ENCODE measurements at places on chromosomes 13 and 19. TPM values are rescaled to one million over a fixed set of nuclear protein-coding genes. Genes with fewer than 3 reads are reported as not detected.

APOC4 gene
- total RNA-seq, result not detected

ZIC5 gene
- total RNA-seq, result not detected

- no peak for DNase-seq
Observed at GRCh38 chr19:5818594-5818993, 13.7 kb downstream of the NRTN start.

NKPD1 gene
- total RNA-seq, result not detected

URAD gene
- not detected for total RNA-seq

DNA sequence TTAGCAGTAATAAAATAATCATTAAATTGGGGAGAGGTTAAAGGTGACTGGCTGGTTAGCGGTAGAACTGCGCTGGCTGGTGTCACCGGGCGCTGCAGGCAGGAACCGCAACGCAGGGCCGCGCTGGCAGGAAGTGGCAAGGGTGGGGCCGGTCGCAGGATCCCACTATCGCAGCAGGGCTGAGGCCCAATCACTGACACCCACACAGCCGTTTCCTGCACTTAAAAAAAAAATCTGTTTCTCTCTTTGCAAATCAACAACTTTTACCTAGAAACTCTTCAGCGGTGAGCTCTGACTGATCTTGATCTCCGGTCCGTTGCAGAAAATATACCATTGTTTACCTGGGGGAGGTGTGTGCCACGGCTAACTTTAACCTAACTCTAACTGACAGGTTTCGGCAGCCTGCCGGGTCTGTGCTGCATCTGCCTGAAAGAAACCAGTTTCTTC lies 46.9 kb downstream of the KLF2 start:
- no peak for DNase-seq

- DNase-seq, result peak; percentile 65
Observed at GRCh38 chr19:2048104-2048958, 2.7 kb downstream of the MKNK2 start.

GRCh38 chr19:57708641-57709361 lies at the start of gene ZNF154:
Gene ZNF154, minus strand, starts transcription at chr19:57709204. Its CDS starts 233 bp downstream, at chr19:57708971.
- DNase-seq, result peak; percentile 76

DNA sequence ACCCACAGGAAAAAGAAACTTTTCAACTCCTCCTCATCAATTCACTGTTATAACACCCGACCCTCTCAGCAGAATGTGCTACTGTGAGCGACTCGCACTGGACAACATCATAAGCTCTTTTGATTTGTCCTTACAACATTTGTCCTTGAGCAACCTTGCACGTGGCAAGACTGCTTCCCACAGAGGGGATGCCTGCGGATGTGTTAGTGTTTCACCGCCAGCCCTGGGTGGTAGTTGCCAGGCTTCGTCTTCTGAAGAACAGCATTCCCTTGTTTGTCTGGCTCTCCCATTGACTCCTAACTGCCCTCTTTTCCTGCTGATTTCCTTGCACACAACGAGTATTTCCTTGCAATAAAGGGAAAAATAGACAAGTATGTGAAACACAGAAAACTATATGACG lies 111.4 kb upstream of the SLC7A1 start:
- no peak for DNase-seq

- DNase-seq, result no peak
Observed at GRCh38 chr13:85512421-85512820, 286.8 kb downstream of the SLITRK6 start.

DNA sequence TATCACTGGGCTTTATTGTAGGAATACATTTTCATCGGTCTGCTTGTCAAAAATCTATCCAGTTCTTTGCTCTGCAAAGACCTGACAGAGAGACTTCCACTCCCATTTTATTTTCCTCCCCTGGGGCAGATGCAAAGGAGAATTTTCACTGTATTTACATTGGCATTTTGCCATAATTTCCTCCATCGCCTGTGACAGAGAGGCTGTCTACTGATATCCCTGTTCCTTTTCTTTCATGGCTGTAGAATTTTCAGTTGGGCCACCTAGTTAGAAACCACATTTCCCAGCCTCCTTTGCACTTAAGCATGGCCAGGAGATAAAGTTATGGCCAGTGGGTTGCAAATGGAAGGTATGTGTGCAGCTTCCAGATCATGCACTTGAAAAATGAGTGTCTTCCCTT lies 89.3 kb downstream of the NUFIP1 start:
- DNase-seq, result no peak

SPC24 gene
- 6.0 TPM for total RNA-seq

SWSAP1 gene
- 0.81 TPM for total RNA-seq

DNA sequence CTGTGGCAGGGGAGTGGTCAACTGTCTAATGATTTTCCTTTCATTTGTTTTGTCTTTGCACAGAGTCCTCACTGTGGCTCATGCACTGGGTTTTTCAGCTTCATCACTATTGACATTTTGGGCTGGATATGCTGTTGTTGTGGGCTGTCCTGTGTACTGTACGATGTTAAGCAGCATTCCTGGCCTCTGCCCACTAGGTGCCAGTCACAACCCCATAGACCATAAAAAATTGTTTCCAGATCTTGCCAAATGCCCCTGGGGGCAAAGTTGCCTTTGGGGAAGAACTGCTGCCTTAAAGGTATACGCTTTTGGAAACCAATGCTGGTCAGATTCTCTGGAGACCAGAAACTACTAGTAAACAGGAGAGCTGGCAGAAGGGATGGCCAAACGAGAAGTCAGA lies 310.4 kb downstream of the SPRY2 start:
- no peak for DNase-seq

DNA sequence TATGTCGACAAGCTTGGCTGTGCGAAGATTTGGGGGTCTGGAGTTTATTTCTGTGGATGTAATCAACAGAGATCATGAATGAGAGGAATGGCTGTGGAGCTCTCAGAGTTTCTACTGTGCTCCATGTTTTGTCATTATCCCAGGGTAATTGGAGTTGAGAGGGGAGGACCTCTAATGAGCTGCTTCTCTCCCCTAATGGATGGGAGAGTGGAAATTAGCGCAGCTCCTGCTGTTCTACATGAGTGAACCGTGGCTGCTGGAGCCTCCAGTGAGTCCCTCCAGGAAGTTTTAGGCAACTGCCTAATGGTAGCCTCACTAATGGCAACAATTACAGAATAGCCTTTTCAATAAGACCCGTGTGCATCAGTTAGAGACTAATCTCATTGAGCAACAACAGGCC lies 31.3 kb upstream of the FGF9 start:
- DNase-seq, result no peak

MAMSTR gene
- total RNA-seq, result 0.95 TPM

GYS1 gene
- total RNA-seq, result 17.5 TPM

GRCh38 chr13:113506025-113506685 lies 15.6 kb upstream of the DCUN1D2 start:
- DNase-seq, result no peak

COX7A1 gene
- total RNA-seq, result 88.5 TPM

MAG gene
- total RNA-seq, result 6.1 TPM

- DNase-seq, result no peak
Observed at GRCh38 chr13:37361608-37362007, 237.0 kb downstream of the POSTN start.

SPTBN4 gene
- total RNA-seq, result 3.2 TPM

KRTDAP gene
- not detected for total RNA-seq

PSG5 gene
- total RNA-seq, result not detected

TSKS gene
- not detected for total RNA-seq

DNA sequence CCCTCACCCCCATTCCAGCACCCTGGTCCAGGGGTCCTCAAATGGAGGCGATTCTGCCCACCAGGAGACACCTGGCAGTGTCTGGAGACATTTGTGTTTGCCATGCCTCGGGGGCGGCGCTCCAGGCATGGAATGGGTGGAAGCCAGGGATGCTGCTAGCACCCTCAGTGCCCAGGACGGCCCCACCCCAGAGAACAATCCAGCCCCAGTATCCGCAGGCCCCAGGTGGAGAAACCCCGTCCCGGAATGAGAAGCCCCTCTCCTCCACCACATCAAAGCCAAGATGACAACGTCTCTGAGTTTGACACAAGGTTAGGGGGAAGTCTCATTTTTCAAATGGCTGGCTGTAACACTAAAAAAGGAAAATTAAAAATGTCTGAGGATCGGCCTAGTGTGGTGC lies 68.5 kb downstream of the INSR start:
- no peak for DNase-seq

PVR gene
- total RNA-seq, result 39.4 TPM

DNA sequence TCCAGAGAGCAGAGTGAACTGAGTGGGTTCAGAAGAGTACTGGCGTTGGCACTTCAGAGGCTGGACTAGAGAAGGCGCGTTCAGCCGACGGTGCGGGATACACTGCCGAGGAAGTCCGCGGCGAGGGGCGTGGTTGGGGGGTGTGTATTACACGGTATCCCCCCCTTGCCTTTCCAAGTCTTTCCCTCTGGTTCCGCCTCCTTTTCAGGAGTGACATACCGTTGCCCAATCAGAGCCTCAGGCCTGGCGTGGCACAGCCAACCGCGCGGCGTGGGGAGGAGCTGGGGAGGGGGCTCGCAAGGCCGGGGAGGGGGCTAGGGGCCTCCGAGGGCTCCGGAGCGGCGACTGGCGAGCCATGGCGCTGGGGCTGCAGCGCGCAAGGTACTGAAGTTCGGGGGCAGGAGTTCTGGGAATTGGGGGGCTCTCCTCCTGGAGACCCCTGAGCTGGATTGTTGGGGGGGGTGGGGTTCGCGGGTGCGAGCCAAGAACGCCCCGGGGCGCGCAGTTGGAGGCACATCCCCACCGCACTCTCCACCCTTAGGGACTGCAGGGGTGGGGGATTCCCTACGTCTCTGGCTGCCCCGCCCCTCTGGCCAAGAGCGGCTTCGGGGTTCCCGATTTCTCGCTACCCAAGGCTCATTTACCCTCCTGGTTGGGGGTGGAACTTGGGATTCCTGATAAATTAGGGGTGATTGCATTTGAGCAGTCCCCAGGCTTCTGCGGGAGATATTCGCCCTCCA lies at the start of gene HIF3A:
Gene HIF3A (plus strand): TSS at position 321 of the 740 bp plus-strand sequence. CDS start 35 bp downstream, at position 356.
- DNase-seq, result peak; percentile 93

GRCh38 chr19:33667881-33668280 lies 46.1 kb downstream of the CHST8 start:
- no peak for DNase-seq

DNA sequence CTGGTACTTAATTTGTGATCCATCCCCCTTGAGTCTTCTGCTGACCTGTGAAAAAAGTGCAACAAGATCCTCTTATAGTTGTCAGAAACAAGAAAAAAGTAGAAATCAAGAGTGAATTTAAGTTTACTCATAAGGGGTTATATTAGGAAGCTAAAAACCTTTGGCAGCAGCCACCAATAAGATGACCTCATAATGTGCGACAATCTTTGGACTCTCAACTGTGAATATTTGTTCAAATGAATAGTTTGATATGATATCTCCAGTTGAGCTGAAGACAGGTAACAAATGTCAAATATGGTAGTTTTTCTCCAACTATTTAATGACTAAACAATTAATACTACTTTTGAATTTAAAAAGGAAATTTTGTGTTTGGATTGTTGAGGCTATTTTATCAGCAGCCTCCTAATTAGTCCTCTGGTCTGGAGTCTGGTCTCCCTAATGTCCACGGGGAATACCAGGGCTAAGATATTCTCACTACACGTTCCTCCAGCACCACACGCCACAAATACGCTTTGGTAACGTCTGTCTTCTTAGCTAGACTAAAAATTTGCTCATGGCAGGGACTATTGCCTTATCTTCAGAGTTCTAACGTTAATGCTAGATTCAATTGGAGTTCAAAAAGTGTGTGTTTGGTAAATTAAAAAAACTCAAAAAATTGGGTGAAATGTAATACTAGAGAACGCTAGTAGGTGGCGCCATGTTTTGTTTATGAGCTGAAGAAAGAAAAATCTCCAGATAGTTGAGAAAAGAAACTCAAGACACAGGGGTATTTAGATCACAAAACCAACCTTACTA lies 51.0 kb upstream of the PDX1 start:
- DNase-seq, result no peak

GRCh38 chr19:32010071-32010470 lies 335.3 kb upstream of the ZNF507 start:
- no peak for DNase-seq
